Astrocyte (in vitro differentiated cells and primary cell): ENCODE measurements at places on chromosomes 7 and 10. TPM values are rescaled to one million over a fixed set of nuclear protein-coding genes. Genes with fewer than 3 reads are reported as not detected.

DNA sequence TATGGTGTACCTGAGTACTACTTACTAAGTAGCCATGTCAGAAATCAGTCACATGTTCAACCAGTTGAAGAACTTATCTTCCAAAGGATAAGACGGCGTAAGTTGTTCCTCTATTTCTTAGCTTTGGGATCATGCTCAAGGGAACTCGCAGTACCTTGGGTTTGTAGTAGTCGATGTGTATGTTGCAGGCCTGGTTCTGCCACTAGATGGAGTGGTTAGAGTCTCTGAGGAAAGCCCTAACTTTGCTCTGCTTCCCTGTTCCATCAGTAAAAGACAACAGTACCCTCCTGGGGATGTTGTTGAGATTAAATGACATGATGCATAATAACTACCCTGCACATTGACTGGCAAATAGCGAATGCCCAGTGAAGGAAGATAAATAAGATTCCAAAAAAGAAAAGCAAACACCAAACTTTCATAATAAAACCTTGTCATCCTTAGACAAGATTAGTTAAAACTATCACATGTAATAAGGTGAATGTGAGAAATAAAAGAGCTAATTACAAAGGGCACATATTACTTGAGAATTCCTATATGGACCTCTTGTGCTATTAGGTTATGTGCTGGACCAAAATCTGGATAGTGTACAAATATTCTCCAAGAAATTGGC lies 165.9 kb downstream of the ABCA13 start:
- no peak overlapping the region for H3K27ac ChIP-seq
- no peak overlapping the region for H3K4me3 ChIP-seq
- peak; percentile 2 for DNase-seq
- no peaks in the 10 kb centered on the region for H3K27me3 ChIP-seq
- no peaks in the 10 kb centered on the region for H3K36me3 ChIP-seq

- H3K4me3 ChIP-seq, result no peak overlapping the region
- no peaks in the 10 kb centered on the region for H3K27me3 ChIP-seq
- H3K36me3 ChIP-seq, result peaks cover 18% of the 10 kb centered on the region
- H3K27ac ChIP-seq, result no peak overlapping the region
Measured at GRCh38 chr7:66571568-66571967, 57.1 kb upstream of the KCTD7 start.

GRCh38 chr10:110225756-110226542 lies 18.5 kb downstream of the MXI1 start:
- peak overlapping the region; percentile 67 for H3K4me3 ChIP-seq
- peak; percentile 85 for DNase-seq
- H3K27me3 ChIP-seq, result no peaks in the 10 kb centered on the region
- peaks cover 15% of the 10 kb centered on the region for H3K4me1 ChIP-seq
- H3K27ac ChIP-seq, result peak overlapping the region; percentile 26

GRCh38 chr10:26741368-26741767 lies 43.9 kb downstream of the PDSS1 start:
- H3K27ac ChIP-seq, result no peak overlapping the region
- DNase-seq, result no peak
- H3K36me3 ChIP-seq, result peaks cover 29% of the 10 kb centered on the region
- H3K4me3 ChIP-seq, result no peak overlapping the region
- no peaks in the 10 kb centered on the region for H3K27me3 ChIP-seq
- H3K4me1 ChIP-seq, result peaks cover 2% of the 10 kb centered on the region

GRCh38 chr10:32937911-32938424 lies 20.1 kb downstream of the ITGB1 start:
- peaks cover 43% of the 10 kb centered on the region for H3K36me3 ChIP-seq
- no peak for DNase-seq
- peak overlapping the region; percentile 24 for H3K27ac ChIP-seq
- H3K4me1 ChIP-seq, result peaks cover 44% of the 10 kb centered on the region
- H3K27me3 ChIP-seq, result no peaks in the 10 kb centered on the region

GRCh38 chr7:27154901-27155815 lies 1.3 kb downstream of the HOXA7 start:
- H3K4me1 ChIP-seq, result peaks cover 9% of the 10 kb centered on the region
- no peaks in the 10 kb centered on the region for H3K36me3 ChIP-seq
- peaks cover 95% of the 10 kb centered on the region for H3K27me3 ChIP-seq
- no peak overlapping the region for H3K4me3 ChIP-seq

DNA sequence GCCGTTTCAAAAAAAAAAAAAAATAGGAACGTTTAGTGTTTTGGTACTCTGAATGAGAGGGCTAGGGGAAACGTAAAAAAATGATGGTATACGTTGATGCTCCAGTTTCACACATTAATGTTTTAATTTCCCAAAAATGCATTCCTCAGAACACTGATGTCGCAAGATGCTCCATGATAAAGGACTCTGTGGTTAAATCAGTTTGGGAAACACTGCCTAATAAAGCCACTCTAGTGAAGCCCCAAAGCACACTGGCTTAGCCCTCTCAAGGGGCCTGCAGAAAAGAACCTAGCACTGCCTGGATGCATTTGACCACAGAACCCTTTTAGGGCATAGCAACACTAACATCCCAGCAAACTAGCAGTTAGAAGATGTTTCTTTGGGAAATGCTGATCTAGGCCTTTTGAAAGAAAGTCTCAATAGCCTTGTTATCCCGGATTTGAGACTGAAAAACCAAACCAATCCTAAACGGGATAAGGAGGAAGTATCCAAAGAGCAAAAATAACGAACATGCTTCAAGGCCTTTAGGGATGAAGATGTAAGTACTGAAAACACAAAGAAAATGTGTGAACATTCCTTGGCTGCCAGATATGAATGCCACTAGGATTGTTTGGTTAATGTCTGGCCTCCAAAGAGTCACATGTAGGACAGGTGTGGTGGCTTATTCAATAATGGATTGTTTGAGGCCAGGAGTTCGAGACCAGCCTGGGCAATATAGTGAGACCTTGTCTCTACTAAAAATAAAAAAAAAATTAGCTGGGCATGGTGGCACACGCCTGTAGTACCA lies 11.0 kb downstream of the DLG5 start:
- H3K4me3 ChIP-seq, result no peak overlapping the region
- peaks cover 12% of the 10 kb centered on the region for H3K4me1 ChIP-seq
- DNase-seq, result no peak

- peak; percentile 35 for DNase-seq
- H3K4me1 ChIP-seq, result no peaks in the 10 kb centered on the region
- no peak overlapping the region for H3K27ac ChIP-seq
- no peaks in the 10 kb centered on the region for H3K27me3 ChIP-seq
- H3K36me3 ChIP-seq, result no peaks in the 10 kb centered on the region
Measured at GRCh38 chr10:59606551-59606961, 103.1 kb downstream of the SLC16A9 start.

GRCh38 chr7:126044662-126045061 lies 1115.0 kb upstream of the POT1 start:
- DNase-seq, result no peak
- no peaks in the 10 kb centered on the region for H3K36me3 ChIP-seq
- H3K27me3 ChIP-seq, result no peaks in the 10 kb centered on the region
- no peak overlapping the region for H3K27ac ChIP-seq

GRCh38 chr7:109377076-109377884 lies 807.6 kb downstream of the DNAJB9 start:
- H3K4me3 ChIP-seq, result no peak overlapping the region
- H3K27me3 ChIP-seq, result no peaks in the 10 kb centered on the region
- H3K4me1 ChIP-seq, result no peaks in the 10 kb centered on the region
- no peaks in the 10 kb centered on the region for H3K36me3 ChIP-seq
- DNase-seq, result no peak

DNA sequence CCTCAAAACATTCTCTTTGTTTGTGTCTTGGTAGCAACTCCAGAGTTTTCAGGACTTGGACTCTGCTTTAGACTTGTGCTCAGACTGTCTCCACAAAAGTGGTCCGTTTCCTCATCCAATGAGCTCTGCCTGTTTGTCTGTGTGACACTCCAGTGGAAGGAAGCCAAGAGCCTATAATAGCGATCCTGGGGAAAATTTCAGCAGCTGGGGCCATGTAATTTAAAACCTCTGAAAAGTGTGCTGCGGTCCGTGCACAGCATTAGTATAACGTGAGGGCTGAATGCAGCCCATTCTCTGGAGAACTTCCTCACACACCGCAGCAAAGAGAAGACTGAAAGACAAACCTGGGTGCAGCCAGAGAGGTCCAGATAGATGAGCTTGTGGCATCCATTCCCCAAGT lies at the start of gene LRRC17:
Gene LRRC17 (plus strand): TSS at position 259 of the 400 bp plus-strand sequence. CDS start 20,914 bp downstream, outside the sequence.
- peak; percentile 92 for DNase-seq
- no peaks in the 10 kb centered on the region for H3K36me3 ChIP-seq
- H3K4me1 ChIP-seq, result peaks cover 28% of the 10 kb centered on the region
- peak within 1 kb of the TSS; percentile 90 for H3K4me3 ChIP-seq
- no peaks in the 10 kb centered on the region for H3K27me3 ChIP-seq
- H3K27ac ChIP-seq, result peak within 1 kb of the TSS; percentile 87

- H3K27ac ChIP-seq, result no peak overlapping the region
- no peaks in the 10 kb centered on the region for H3K4me1 ChIP-seq
- DNase-seq, result no peak
- H3K36me3 ChIP-seq, result no peaks in the 10 kb centered on the region
Measured at GRCh38 chr10:123205041-123205440, 50.8 kb downstream of the BUB3 start.

DNA sequence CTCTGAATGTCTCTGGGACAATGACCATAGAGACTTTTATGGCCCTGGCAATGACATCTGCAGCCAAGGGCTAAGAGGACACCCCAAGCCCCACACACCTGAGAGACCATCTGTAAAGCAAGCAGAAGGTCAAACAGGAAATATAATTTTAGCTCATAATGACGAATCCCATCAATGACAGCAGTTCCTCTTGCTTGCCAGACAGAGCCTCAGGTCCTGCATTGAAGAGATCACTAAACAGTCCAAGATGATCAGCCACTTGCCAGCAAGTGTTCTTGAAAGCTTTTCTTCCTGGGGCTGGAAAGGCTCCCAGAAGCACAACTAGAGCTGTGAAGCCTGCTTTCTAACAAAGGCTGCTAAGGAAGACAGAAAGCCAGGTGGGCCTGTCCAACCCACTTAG lies 993.7 kb upstream of the AUTS2 start:
- H3K4me3 ChIP-seq, result no peak overlapping the region
- H3K4me1 ChIP-seq, result no peaks in the 10 kb centered on the region
- no peaks in the 10 kb centered on the region for H3K36me3 ChIP-seq
- no peak overlapping the region for H3K27ac ChIP-seq
- DNase-seq, result no peak
- H3K27me3 ChIP-seq, result no peaks in the 10 kb centered on the region

- peak; percentile 57 for DNase-seq
- peaks cover 49% of the 10 kb centered on the region for H3K4me1 ChIP-seq
- no peak overlapping the region for H3K4me3 ChIP-seq
- H3K36me3 ChIP-seq, result no peaks in the 10 kb centered on the region
- no peak overlapping the region for H3K27ac ChIP-seq
Measured at GRCh38 chr7:2621061-2621828, 10.5 kb upstream of the TTYH3 start.

GRCh38 chr7:7148798-7149481 lies 33.4 kb upstream of the C1GALT1 start:
- H3K36me3 ChIP-seq, result no peaks in the 10 kb centered on the region
- H3K4me1 ChIP-seq, result no peaks in the 10 kb centered on the region
- H3K4me3 ChIP-seq, result no peak overlapping the region

GRCh38 chr10:115903207-115903606 lies 369.8 kb downstream of the GFRA1 start:
- no peaks in the 10 kb centered on the region for H3K27me3 ChIP-seq
- H3K4me1 ChIP-seq, result no peaks in the 10 kb centered on the region
- H3K27ac ChIP-seq, result no peak overlapping the region
- no peaks in the 10 kb centered on the region for H3K36me3 ChIP-seq
- peak; percentile 22 for DNase-seq

DNA sequence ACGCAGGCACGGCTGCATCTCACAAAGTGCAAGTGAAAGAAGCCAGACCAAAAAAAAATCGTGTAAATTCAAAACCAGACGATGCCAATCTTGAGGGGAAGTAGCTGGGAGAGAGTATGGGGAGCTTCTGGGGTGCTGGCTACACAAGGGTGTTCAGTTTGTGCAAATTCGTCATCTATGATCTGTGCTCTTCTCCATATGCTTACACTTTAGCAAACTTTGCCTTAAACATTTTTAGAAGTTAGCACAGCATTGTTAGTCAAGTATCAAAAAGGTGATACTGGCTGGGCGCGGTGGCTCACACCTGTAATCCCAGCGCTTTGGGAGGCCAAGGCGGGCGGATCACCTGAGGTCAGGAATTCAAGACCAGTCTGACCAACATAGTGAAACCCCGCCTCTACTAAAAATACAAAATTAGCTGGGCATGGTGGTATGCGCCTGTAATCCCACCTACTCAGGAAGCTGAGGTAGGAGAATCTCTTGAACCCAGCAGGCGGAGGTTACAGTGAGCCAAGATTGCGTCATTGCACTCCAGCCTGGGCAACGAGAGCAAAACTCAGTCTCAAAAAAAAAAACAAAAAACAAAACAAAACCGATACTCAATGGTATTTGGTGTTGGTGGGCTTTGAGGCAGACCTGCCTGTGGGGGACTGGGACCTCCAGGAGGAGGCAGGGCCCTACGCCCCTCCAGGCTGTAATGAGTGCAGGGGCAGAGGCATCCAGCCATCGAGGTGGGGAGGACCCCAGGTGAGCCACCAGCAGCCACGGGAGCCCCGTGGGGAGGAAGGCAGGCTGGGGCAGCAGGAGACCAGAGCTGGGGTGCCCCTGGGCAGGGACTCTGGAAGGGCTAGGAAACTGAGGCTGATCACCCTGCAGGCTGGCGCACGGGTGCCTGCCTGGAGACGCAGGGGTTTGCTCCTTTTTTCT lies 150.0 kb downstream of the PRKAG2 start:
- no peaks in the 10 kb centered on the region for H3K27me3 ChIP-seq
- no peak overlapping the region for H3K4me3 ChIP-seq
- peaks cover 27% of the 10 kb centered on the region for H3K4me1 ChIP-seq
- H3K27ac ChIP-seq, result peak overlapping the region; percentile 48

THNSL1 gene
- 2.7 and 3.1 TPM in 2 replicates for total RNA-seq

TDRD1 gene
- not detected in 2 replicates for total RNA-seq

ACHE gene
- total RNA-seq, result 12.1 and 18.9 TPM in 2 replicates

IFIT1 gene
- total RNA-seq, result 335 and 375 TPM in 2 replicates

PLXDC2 gene
- total RNA-seq, result 36.1 and 44.5 TPM in 2 replicates

PAPOLB gene
- not detected in 2 replicates for total RNA-seq

EBLN1 gene
- total RNA-seq, result not detected in 2 replicates
